ENCODE measurements at places on chromosomes 11 and 22.
A peak's percentile ranks its signal among the peaks of the same experiment; 100 is the strongest.

DNA sequence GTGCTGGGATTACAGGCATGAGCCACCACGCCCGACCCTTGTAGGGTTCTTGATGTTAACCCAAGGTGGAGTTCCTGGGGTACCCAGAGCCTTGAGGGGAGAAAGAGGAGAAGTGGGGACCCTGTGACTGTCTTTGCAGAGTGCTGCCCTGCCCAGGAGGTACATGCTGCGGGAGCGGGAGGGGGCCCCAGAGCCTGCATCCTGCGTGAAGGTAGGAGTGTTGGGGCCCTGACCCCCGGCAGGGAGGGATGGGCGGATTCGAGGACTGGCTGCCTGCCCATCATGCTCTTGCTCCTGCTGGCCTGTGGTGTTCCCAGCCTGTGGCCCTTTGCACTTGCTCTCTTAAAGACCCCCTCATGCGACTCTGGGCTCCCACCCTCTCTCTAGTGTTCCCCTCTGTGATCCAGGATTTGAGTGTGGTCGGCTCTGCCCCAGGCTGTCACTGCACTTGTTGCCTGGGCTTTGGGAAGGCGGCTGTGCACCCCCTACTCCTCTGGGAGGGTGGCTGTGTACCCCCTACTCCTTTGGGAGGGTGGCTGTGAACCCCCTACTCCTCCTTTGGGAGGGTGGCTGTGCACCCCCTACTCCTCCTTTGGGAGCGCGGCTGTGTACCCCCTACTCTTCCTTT, 4.5 kb downstream of the SCO2 start:
- no peak overlapping the region for H3K4me3 ChIP-seq
- no peaks in the 10 kb centered on the region for H3K27me3 ChIP-seq
- H3K36me3 ChIP-seq, result no peaks in the 10 kb centered on the region

GRCh38 chr11:34203377-34203871, 98.0 kb downstream of the NAT10 start:
- no peak overlapping the region for H3K27ac ChIP-seq
- H3K36me3 ChIP-seq, result no peaks in the 10 kb centered on the region
- H3K4me3 ChIP-seq, result no peak overlapping the region
- no peaks in the 10 kb centered on the region for H3K4me1 ChIP-seq
- H3K27me3 ChIP-seq, result no peaks in the 10 kb centered on the region

- no peaks in the 10 kb centered on the region for H3K36me3 ChIP-seq
- DNase-seq, result no peak
- H3K27ac ChIP-seq, result peak overlapping the region; percentile 61
- peaks cover 9% of the 10 kb centered on the region for H3K4me1 ChIP-seq
- H3K4me3 ChIP-seq, result no peak overlapping the region
Measured at GRCh38 chr11:76656571-76657081, 13.9 kb downstream of the LRRC32 start.

GRCh38 chr11:31913985-31914384, 102.9 kb upstream of the PAX6 start:
- DNase-seq, result no peak
- H3K4me1 ChIP-seq, result no peaks in the 10 kb centered on the region
- no peaks in the 10 kb centered on the region for H3K27me3 ChIP-seq

DNA sequence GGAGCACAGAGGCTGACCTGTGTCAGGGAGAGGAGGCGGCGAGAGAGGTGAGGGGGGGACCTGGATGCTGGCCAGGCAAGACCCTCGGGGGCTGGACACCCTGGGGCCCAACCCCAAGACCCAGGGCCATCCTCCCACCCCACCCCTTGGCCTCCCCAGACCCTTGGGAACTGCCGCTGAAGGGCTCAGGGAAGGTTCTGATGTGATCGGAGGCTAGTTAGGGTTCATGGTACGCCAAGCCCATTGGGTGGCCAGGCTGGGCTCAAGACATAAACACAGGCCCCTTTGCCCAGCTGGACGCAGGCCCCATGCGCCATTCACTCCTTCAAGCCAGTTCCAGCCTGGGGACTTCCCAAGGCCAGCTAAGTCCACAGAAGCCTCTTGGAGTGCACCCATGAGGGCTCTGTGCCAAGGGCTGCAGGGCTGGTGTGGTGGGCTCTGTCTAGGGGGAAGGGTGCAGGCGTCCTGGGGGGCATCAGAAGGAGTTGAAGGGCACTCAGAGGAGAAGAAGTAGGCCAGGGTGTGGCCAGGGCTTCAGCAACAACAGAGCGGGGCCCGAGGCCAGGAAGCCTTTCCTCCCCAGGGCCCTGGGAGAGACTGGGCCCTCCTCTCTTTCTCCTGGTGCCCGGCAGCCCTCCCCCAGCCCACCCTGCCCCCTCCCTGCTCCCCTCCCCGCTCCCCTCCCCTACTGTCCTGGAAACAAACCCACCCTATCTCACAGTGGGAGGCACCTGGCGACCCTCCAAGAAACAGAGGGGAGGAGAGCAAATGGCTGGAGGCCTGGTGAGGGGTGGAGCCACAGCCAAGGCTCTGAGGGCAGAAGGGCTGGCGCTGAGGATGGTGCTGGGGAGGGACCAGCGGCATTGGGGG, 12.9 kb downstream of the TSPAN32 start:
- H3K36me3 ChIP-seq, result no peaks in the 10 kb centered on the region
- peak overlapping the region; percentile 86 for H3K27ac ChIP-seq
- H3K27me3 ChIP-seq, result no peaks in the 10 kb centered on the region

- no peaks in the 10 kb centered on the region for H3K36me3 ChIP-seq
- no peak overlapping the region for H3K27ac ChIP-seq
- H3K4me1 ChIP-seq, result no peaks in the 10 kb centered on the region
- H3K4me3 ChIP-seq, result no peak overlapping the region
- no peak for DNase-seq
- no peaks in the 10 kb centered on the region for H3K27me3 ChIP-seq
Measured at GRCh38 chr11:3826721-3827120, 14.0 kb downstream of the RHOG start.

DNA sequence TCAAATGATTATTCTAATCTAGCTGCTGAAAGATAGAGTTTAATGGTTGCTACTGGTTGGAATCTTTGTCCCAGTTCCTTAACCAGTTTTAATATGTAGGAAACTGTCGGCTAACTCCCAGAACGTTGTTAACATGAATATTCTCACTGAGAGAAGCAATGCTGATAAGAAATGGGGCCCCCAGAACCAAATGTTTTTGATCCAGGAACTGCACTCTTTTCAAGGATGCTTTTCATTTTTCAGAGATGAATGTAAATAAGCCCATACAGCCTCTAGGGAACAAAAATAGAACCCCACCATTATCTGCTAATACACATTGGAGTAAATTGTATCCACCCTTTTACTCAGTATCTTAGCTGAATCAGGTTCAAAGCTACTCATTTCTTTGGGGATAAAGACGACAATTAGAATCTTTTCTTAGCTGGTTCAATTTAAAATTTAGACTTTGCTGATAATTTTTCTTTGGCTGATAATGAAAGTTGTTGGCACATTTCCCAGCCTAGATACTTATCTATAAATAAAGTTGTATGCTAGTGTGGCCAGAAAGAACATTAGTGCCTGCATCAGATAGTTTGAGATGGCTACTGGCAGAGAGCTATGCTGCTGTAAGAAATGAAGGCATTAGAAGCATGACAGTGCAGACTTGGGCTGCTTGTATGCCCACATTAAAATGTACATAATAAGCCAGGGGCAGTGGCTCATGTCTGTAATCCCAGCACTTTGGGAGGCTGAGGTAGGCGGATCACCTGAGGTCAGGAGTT, 323.3 kb upstream of the PDGFD start:
- H3K27ac ChIP-seq, result no peak overlapping the region
- no peak for DNase-seq
- no peaks in the 10 kb centered on the region for H3K4me1 ChIP-seq

GRCh38 chr22:16955678-16956210, 52.3 kb downstream of the GAB4 start:
- no peak overlapping the region for H3K27ac ChIP-seq
- H3K4me1 ChIP-seq, result no peaks in the 10 kb centered on the region
- DNase-seq, result no peak
- no peak overlapping the region for H3K4me3 ChIP-seq
- H3K36me3 ChIP-seq, result no peaks in the 10 kb centered on the region

Measured in uterus (tissue), 4 donors.